ENCODE measurements at places on chromosomes 7 and 10.
A peak's percentile ranks its signal among the peaks of the same experiment; 100 is the strongest.

DNA sequence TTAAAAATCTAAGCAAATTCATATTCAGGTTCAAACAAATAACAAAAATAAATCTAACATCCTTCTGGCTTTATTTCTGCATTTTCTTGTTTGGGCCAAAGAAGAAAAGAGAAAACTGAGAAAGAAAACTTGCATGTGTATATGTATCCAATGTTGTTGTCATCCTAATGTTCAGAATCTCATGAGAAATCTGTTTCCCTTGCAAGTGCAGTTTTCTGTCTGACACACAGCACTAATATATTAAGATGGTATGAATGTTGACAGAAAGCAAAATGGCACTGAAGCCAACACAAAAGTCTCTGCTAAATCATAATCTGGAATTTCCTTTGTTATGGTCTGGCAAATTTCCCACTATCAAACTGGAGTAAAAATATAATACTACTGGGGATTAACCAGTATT lies 235.9 kb downstream of the HGF start:
- no peak for DNase-seq

DNA sequence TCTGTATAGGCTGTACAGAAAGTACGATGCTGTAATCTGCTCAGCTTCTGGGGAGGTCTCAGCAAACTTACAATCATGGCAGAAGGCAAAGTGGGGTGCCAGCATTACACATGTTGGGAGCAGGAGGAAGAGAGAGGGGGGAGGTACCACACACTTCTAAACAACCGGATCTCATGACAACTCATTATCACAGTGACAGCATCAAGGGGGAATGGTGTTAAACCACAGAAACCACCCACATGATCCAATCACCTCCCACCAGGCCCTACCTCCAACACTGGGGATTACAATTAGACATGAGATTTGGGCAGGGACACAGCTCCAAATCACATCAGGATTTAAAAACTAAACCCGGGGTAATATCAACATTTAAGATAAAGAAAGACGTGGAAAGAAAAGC lies 468.8 kb upstream of the AUTS2 start:
- DNase-seq = no peak

GRCh38 chr7:1284743-1285458 lies 52.2 kb downstream of the UNCX start:
- no peak for DNase-seq

- peak; percentile 19 for DNase-seq
Measured at GRCh38 chr7:90211391-90212148, at the start of gene STEAP2. TSS of gene STEAP2 (plus strand) at chr7:90211740. CDS start at chr7:90225083, 13,343 bp downstream.

- DNase-seq = no peak
Measured at GRCh38 chr10:129593953-129594352, 126.9 kb downstream of the MGMT start.

GRCh38 chr7:27116962-27117886 lies 13.3 kb downstream of the HOXA4 start:
- DNase-seq = no peak

DNA sequence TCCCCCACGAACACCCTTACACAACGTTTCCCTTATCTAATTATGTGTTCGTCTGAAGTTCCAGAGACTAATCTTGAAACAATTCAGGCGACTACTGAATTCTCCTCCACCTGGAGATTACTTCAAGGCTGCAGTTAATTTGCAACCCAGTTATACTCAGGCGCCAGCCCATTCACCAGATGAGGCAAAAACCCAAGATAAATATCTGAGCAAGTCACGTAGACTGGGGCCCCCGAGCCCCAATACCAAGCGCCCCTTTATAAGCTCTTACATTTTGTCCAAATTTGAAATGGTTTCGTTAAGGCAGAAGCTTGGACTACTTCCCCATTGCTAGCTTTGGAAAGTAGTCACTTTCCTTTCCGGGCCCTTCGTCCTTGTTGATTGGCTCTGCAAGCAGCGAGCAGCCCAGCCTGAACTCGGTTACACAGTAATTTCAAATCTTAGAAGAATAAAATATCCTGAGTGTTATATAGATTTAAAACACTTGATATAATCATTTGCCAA lies 1.2 kb downstream of the TPK1 start:
- no peak for DNase-seq

GRCh38 chr10:6114299-6114698 lies 25.5 kb downstream of the RBM17 start:
- no peak for DNase-seq

Data from stimulated activated CD4-positive, alpha-beta T cell treated with anti-CD3 and anti-CD28 coated beads, Interleukin-15, amount 100 ng/mL, for 48 hours (primary cell).